ENCODE measurements at places on chromosomes 7 and 10.

DNA sequence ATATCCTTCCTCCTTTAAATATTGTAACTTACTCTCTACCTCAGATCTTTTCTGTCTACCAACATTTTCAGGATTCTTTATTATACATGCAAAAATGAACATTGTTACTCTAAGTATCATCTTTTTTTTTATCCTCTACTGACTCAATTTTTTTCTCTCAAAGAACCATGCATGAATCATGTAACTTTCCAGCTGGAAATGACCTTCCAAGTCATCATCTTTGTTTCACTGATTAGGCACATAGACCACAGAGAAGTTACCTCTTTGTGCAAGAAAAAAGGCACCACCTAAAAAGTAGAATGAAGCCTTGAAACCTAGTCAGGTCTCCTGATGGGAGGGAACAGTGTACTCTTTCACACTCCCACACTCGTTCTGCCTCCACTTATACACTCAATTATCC is 234.9 kb downstream of the HGF start:
- DNase-seq, result no peak

DNA sequence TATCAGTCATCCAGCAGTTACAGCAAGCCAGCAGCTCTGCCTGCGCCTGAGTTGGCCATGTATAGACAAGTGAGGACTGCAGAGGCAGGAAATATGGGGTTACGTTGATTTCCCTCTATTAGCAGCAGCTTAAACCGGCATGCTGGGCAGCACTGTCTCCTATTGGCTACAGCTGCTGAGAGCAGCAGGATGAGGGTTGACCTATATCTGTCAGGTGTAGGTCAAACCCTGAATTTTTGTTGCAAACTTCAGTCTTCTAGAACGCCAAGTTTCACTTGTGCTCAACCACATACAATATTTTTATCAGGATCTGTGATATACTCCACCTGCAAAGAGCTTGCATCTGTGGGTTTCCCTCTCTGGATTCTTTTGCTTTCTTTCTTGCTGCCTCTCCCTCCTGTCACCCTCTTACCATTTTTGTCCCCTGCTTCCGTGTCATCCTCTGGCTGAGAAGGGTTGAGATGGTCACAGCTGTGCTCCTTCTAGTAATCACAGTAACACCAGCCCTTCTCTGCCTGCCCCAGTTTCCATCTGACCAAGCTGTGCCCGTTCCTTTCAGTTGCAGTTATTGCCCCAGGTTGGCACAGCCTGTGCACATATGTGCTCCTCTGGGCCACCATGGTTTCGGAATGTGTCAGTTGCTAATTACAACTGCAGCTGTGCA is 23.8 kb upstream of the GLCCI1 start:
- DNase-seq, result no peak

GRCh38 chr10:58842860-58843376 is 330.2 kb downstream of the BICC1 start:
- no peak for DNase-seq

GRCh38 chr7:132536654-132537395 is 39.4 kb downstream of the PLXNA4 start:
- DNase-seq, result no peak

DNA sequence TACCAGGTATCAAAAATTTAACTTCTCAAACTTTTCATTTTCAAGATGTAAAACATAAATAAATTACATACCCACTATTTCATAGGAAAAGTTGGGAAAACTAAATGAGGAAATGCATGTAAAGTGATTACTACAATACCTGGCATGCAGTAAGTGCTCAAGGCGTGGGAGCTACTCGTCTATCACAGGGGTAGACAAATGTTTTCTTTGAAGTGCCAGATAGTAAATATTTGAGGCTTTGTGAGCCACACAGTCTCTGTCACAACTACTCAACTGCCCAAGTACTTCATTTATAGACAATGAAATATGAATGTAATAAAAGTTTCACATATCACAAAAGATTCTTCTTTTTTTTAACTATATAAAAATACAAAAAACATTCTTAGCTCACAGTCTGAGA is 96.4 kb upstream of the PCGF5 start:
- DNase-seq, result no peak

GRCh38 chr7:50667338-50667737 is 102.1 kb upstream of the DDC start:
- DNase-seq, result no peak

- DNase-seq, result no peak
These were observed 572.5 kb downstream of the POM121L12 start for GRCh38 chr7:53607961-53608360.

DNA sequence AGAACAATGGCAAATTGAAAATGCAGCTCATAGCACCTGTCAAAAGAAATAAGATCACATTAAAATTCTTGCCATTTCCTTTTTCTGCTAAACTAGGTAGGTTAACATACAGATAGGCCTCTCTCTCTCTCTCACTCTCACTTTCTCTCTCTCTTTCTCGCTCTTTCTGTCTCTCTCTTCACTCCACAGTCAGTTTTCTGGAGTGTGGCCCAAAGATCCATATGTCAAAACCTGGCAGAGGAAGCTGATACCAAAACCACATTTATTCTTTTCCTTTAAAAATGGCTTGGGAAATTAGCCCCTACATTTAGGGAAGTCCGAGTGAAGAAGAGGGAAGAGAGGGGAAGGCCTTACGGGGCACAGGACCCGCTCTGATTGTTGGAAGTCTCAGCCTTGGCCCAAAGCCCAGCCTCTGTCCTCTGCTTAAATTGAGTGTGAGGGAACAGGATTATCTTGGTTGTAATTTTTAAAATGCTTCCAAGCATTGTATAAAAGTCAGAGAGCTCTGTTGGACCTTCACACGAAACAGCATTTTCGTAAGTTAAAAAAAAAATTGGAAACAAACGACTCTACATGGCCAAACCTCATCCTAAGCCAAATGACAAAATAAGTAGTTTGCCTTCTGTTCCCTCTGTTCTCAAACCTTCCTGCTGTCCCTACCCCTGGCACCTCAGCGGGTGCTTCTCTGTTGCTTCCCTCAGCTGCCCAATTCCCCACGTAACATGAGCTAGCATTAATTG is 83.2 kb downstream of the FRMD4A start:
- DNase-seq, result no peak

DNA sequence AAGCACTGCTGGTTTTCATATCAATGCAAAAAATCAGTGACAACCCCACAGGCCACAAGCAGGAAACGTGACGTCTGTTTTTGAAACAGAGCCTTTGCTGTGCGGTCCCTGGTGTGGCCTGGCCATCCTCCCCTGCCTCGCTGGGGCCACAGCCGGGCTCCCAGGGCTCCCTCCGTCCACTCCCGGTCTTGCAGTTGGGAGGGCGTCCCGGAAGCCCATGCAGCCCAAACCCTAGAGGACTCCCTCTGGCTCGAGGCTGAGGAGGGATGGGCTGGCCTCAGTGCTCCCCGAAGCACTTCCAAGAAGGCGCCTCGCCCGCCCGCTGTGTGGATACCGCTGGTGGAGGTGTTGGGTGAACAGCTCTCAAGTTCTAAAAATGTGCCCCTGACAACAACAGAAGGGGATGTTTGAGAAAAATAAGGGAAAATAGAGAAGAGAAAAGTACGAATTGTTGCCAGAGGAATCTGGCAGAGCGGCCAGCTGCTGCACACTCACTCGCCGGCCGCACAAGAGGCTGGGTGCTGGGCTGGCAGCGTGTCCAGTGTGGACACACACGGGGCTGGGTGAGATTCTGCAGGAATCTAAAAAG is 73.5 kb downstream of the ZRANB1 start:
- DNase-seq, result peak; percentile 15

DNA sequence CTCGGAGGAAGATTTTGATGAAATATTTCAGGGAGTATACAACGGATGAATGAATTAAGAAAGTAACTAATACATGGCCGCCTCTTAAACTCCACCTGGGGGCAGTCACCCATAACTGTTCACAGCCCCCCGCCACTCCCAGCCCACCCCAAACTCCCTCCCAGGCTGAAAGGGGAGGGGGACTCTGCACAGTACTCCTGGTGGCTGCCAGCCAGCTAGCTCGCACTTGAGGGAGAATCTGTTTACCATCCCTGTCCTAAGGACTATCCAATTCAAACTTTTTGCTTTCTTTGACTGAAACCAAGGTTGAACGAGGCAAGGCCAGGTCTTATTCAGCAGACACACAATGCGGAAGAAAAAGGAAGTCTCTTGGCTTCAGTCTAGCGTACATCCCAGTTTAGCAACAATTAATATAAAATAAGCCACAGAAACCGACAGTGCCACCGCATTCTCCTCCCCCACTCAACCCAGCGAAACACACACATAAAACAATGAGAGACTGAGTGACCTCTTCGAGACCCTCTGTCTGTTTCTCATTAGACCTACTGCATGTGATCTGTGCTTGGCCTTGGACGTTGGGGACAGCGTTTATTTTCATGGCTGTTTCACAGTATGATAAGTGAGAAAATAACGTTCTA is 219.5 kb downstream of the GLI3 start:
- DNase-seq, result no peak

DNA sequence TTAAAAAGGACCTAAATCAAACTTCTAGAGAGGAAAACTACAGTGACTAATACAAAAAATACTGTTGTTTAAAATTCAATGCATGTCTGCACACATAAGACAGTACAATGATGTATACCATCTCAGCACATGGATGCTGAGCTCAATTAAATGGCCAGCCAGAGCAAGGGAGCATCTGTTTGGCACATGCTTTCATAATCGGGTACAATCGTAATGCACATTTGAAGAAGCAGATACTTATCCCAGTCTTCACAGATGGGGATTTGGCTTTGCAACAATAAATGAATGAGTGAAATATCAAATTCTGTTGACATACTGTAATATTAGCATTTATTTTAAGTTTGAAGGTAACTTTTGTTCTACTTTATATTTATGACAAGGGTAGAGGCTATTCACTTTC is 187.8 kb downstream of the CRPPA start:
- no peak for DNase-seq

GRCh38 chr10:121516093-121516865 is 82.0 kb downstream of the FGFR2 start:
- no peak for DNase-seq

- DNase-seq, result peak; percentile 20
These were observed 1.5 kb downstream of the ZNF800 start for GRCh38 chr7:127390817-127391590.

- DNase-seq, result no peak
These were observed 53.9 kb downstream of the AP3M1 start for GRCh38 chr10:74096777-74097176.

DNA sequence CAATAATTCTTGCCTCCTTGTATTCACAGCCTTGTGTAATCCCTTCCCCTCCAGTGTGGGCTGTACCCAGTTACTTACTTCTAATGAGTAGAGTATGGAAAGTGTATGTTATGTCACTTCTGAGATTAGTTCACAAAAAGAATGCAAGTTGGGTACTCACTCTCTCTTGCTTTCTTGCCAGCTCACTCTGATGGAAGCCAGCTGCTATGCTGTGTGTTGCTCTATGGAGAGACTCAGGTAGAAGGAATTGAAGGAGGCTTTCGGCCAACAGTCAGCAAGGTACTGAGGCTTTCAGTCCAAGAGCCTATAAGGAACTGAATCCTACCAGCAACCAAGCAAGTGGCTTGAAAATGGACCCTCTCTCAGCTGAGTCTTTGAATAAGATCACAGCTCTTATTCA is 9.7 kb upstream of the BICC1 start:
- DNase-seq, result no peak

GRCh38 chr7:155807065-155807671 is 5.1 kb downstream of the SHH start:
- no peak for DNase-seq

GRCh38 chr10:114694752-114695151 is 36.7 kb upstream of the ABLIM1 start:
- peak; percentile 52 for DNase-seq

DNA sequence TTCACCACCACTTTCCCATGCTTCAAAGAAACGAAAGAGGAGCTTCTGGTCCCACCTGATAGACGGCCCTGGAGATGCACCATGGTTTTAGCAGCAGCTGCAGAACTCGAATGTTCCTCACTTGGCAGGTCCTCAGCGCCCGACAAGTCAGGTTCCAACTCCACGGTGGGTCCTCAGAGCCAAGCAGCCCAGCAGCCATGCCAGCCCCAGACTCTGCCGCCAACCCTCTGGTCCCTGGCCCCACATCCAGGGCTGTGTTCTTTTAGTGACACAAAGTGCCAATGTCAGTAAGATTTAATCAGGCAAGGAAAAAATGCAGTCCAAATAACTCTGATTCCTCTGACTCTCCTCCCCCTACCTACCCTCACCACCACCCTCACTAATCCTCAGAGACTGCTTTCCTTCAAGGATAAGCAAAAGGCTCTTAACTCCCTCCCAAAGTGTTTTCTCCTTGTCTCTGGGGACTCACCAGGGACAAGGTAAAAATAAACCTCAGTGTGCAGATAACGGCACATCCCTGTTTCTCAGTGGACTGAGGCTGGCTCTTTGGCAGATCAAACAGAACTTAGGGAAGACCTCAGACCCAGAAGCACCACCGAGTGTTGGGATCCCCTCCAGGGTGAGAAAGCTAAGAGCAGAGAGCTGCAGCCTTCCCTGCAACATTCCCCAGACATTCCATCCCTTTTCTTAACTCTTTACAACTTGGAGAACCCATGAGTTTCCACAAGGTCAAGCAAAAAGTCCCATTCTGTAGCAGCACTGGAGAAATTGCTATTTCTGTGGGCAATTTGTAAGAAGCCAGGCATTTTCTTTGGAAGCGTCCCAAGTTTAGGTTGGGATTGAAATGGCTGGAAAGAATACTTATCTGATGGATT is 358.9 kb downstream of the FRMD4A start:
- DNase-seq, result no peak

DNA sequence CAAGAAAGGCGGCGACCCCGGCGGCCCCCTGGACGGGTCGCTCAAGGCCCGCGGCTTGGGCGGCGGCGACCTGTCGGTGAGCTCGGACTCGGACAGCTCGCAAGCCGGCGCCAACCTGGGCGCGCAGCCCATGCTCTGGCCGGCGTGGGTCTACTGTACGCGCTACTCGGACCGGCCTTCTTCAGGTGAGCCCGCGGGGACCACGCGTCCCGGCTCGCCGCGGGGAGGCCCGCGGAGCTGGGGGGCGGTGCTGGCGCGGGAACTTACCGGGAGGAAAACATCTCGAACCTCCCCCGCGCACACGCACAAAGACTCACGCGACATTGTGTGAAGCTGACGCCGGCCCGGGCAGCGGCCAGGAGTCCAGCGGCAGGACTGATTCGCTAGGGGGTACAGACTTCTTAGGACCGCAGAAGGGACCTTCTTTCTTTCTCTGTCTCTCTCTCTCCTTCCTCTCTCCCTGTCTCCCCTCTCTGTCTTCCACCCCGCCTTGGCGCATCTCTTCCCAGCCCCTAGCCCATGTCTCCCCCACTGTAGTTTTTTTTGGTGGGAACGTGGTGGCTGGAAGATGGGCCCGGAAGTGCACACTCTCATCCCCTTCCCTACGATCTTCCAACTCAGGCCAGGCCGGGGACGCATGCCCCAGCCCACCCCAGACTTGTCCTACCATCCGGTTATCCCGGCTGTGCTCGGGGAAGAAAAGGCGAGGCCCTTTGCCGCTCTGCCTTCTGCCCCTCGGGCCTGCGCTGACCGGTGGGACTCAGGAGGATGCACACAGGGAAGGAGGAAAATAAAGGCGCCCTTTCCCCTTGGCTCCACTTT is 1.2 kb downstream of the EN2 start:
- DNase-seq, result no peak

DNA sequence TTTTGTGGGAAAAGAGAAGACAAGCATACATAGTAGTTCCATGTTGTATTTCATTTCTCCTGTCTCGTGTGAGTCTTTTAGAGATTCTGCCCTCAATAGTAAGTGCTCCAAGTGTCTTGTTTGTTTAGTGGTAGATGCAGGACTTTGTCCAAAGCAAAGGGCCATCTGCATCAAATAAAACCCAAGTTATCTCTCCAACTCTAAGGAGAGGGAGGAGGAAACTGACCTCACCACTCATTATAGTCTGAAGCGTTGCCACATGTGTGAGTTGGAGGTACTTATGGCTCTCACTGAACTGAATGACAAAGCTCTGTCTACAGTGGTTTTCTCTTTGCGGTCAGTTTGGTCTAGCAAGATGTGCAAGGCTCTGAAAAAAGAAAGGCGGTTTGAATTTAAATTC is 272.6 kb downstream of the DOCK4 start:
- no peak for DNase-seq

Data from hematopoietic multipotent progenitor cell treated with erythropoietin and hydrocortisone succinate and interleukin-3 and kit ligand, for 8 days (in vitro differentiated cells).